Fibroblast of pulmonary artery (primary cell): ENCODE measurements at places on chromosomes 4 and X.

DNA sequence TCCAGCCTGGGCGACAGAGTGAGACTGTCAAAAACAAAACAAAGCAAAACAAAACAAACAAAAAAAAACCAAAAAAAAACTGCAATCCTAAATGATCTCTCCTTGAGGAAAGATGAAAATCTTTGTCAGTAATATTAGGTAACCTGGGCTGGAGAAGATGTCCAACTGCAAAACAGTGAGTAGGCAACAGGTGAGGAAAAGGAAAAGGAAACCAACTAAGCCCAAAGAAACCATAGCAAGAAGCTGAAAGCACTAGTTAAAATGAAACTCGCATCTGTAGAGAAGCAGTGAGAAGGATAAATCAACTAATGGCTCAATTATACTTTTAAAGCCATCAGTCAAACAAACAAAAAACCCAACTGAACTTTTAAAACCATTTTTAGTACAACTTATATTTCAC lies 54.2 kb downstream of the ENOX2 start:
- no peak for DNase-seq

- DNase-seq, result no peak
Observed at GRCh38 chr4:129603241-129603931, 507.4 kb downstream of the C4orf33 start.

DNA sequence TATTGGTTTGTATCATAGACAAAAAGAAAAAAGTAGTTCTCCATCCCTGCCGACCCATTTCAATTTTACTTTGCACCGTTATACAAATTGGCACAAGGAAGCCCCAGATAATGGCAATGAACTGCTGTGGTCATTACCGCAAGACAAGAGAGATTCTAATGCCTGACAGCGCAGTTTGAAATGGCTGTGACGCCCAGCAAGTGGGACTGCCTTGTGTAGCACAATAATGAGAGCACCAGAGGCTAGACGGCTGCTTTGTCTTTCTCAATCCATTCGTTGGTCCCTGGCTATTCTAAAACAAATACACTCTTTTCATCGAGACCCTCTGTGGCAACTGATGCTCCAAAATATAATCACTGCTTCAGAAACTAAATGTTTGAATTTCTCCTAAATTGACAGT lies 192.4 kb upstream of the NEIL3 start:
- DNase-seq, result no peak

- DNase-seq, result no peak
Observed at GRCh38 chr4:81490403-81491160, 18.9 kb upstream of the RASGEF1B start.

DNA sequence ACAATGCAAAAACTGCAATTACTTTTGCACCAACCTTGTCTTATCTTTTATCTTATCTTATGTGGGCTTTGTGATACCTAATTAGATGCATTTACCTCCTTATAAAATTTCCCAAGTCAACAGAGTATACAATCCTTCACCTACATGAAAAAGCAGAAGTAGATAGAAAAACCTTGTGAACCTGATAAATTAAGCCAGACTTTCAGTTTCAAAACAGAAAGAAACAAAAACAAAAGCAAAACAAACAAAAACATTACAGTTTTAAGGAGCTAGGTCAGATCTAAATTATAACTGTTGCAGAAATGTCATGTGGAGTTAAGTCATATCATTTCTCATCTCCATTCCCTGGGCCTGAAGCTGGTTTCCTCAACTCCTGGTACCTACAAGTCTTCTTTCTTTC lies 24.9 kb upstream of the CXXC4 start:
- DNase-seq, result no peak

GRCh38 chr4:122412547-122412946 lies 33.7 kb downstream of the ADAD1 start:
- peak; percentile 7 for DNase-seq

DNA sequence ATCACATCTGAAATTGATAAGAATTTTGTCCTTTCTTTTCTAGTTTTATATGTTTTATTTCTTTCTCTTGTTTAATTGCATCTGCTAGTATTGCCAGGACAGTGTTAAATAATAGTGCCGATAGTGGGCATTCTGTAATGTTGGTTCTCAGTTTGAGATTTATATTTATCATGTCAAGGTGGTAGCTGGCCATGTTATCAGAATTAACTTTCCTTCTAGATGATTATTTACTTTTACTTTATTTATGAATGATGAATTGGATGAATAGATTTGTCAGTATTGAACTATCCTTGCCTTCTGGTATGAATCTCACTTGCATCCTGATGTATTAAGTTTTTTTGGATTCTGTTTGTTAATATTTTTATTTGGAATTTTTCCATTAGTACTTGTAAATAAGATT lies 42.7 kb downstream of the METAP1 start:
- no peak for DNase-seq

DNA sequence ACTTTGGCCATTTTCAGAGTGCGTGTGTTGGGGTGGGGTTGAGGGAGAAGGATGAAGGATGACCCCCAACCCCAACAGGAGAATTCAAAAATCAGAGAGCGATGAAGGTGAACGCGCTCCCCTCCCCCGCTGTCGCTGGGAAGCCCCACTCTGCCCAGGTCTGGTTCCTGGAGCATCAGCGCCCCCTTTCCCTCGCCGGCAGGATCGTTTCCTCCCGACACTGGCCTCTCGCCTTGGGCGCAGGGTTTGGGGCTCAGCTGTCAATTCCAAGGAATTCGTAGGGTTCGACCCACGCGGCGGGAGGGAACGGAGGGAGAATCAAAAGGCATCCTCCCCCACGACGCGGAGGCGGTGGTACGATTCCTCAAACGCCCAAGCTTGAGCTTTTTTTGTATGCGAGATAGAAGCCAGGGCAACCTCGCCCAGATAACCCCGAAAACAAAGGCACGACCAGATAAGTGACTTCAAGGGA lies 1.0 kb upstream of the PDGFRA start:
- DNase-seq, result peak; percentile 90

- DNase-seq, result no peak
Observed at GRCh38 chrX:69264158-69264581, 98.9 kb upstream of the PJA1 start.

DNA sequence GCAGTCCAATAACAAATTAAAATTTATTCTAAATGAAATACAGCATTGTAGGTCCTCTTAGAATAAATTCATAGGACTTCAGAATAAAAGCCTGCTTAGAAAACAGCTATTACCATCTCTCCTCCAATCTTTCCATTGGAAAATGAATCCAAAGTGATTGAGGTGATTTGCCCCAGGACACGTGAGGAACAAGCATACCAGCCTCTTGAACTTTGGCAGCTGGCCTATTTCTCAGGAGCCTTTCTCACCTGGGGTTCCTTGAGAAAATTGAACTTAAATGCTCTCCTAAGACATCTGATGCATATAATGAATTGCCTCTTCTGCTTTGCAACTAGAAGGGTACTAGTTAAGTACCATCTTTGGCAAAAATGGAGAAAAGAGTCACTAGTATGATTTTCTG lies 13.5 kb downstream of the ARHGAP24 start:
- DNase-seq, result no peak

DNA sequence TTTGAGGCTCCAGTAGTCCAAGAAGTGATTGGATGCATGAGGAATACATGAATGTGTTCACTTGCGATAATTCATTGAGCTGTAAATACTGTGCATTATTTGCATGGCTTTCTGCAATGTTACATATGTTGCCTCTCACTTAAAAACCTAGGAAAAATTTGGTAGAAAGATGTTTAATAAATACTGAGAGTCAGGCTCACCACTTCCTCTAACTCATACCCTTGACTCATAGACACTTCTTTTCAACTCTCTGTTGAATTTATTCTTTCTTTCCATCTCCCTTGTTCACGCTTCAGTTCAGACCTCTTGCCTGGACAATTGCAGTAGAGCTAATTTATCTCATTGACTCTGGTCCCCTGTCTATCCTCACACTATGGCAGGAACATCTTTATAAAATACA lies 35.8 kb upstream of the LEF1 start:
- no peak for DNase-seq

GRCh38 chrX:132750331-132751062 lies 207.9 kb downstream of the HS6ST2 start:
- DNase-seq, result peak; percentile 3

DNA sequence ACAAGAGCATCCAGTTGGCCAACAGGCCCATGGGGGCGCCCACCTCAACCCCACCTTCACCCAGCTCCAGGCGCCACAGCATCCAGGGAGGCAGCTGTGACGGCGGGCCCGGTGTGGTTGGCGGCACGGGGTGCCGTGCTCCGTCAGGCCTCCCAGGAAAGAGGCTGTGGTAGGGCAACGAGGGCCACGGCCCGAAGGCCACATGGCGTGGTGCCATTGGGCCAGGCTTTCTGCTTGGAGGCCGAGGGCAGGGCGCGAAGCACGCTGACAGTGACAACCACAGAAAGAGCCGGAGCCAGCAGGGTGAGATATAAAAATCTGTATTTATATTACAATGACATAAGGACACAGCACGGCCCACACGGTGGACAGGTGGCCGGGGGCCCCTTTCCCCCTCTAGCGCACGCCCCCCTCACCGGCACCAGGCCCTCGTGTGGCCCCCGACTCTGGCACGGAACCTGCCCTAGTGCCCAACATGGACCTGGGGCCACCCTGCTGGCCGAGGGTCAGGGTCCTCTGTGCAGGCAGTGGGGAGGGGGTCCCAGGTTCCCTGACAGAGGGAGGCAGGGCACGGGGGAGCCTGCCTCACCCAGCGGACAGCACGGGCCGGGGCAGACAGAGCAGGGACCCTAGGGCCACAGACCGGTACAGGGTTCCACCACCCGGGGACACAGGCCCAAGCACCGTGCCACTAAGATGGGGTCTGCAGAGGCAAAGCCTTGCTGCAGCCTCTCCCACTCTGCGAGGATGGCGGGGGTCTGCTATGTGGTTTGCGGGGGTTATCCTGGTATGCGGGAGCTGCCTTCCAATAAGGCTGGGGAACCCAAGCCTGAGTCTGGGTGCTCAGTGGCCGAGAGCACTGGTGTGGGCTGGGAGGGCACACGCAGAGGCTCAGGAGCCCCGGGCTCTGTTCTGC lies 5.5 kb upstream of the HAUS3 start:
- no peak for DNase-seq

DNA sequence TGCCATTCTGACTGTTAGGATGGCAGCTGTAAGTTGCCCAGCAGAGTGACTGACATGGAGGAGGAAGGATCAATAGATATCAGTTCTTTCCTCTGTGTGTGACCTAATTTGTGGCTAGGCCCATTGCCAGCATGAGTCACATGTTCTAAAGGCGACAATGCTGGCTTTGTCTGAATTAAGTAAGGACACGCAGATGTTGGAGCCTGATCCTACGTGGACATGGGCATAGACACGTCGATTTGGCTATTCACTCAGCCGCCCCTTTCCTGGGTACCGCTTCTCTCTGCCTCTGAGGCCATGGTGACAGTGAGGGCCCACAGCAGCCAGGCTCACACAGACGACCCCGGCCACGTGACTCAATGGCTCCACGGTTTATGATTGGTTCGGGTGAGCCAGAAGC lies 16.3 kb downstream of the PROM1 start:
- peak; percentile 7 for DNase-seq

GRCh38 chr4:166128403-166128802 lies 255.4 kb downstream of the TLL1 start:
- DNase-seq, result peak; percentile 59

- DNase-seq, result no peak
Observed at GRCh38 chrX:136666088-136666487, 18.1 kb downstream of the CD40LG start.

DNA sequence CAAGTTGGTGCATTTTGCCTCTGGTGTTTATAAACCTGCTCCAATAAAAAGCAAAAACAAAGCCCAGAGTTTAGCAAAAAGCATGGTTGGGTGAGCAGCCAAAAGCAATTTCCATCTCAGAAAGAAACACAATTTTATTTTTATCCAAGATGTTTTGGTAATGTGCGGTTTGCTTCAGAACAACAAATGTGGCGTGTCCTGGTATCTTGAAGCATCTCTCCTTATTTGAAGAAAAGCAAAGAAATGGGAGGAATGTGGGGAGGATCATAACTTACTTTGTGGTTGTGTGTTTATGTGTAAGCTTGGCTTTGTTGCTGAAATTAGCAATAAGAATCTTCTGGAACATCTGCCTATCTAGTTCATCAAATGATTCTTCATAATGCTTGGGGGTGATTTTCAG lies 88.3 kb upstream of the DDX3X start:
- no peak for DNase-seq

- DNase-seq, result no peak
Observed at GRCh38 chrX:139758250-139758649, 50.3 kb upstream of the MCF2 start.

DNA sequence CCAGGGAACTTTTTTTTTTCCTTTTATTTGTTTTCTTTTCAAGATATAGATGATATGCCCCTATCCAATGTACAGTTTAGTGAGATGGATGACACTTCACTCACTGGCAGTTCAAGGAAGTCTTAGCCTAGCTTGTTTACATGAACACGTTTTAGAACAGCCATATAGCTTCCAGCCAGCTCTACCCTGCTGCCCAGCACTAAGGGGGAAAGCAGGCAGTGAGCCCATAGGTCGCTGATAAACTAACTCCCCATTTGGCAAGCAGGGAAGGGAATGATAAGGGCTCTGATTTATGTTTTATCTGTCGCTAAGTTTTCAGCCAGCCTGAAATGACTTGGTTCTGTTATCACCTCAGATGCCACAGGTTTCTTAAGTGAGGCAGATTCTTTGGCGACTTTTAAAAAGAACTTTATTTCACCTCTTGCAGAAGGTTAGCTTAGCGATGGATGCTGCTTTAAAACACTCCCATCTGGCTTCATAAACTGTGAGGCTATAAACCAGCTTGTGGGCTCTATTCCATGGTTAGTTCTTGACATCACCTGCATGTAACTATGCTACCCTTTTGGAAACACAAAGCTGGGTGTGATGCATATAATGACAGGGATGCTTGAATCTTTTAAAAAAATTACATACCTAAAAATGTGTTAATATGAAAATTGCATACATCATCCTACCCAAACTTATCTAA lies 348.4 kb downstream of the FBXO8 start:
- DNase-seq, result peak; percentile 22

- no peak for DNase-seq
Observed at GRCh38 chrX:113892401-113892800, 691.5 kb upstream of the HTR2C start.

DNA sequence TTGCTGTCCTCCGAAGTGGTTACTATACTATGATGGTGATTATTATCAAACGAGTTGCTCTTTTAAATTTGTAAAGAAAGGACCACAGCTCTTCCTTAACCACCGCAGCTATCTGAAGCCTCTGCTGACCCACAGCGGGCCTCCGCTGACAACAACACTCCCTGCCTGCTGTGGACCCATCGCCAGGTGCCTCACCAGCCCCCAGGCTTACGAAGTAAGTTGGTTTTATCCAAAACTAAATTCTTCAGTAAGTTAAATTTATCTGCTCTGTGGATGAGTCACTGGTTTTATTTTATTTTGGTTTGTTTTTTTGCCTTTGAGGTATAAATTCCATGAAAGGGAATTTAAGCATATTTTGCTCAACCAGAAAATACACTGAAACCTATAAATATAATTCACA lies 54.7 kb downstream of the SLC9A6 start:
- DNase-seq, result no peak

GRCh38 chr4:9847968-9848748 lies 66.7 kb downstream of the DRD5 start:
- DNase-seq, result no peak

- no peak for DNase-seq
Observed at GRCh38 chr4:139319571-139319970, 17.3 kb upstream of the NDUFC1 start.
